Memory B cell (primary cell): ENCODE measurements at places on chromosomes 5 and 9.

DNA sequence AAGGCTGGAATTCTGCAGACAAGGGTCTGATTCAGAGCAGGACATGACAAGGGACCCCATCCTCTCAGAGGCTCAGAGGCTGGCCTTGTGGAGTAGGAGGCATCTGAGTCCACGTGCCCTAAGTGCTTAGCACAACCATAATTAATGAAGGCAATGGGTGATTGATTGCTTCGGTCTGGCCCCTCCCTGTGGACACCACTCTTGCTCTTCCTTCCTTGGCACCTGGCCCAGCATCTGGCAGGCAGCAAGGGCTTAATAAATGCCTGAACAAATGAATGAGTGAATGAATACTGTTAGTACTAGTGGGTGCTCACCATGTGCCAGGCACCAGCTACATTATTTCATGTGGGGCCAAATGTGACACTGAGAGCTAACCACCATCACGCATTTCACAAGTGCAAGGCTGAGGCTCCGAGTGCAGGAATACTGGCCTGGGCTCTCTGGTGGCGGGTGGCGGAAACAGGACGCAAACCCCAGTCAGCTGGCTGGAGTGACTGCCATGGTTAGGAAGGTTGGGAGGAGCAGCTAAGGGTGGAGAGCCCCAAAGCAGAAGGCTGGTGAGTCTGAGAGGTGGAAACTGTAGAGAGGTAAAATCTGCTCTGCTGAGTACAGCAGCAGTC, 53.6 kb downstream of the ASS1 start:
- DNase-seq: no peak

GRCh38 chr5:153893817-153894216, 144.9 kb downstream of the FAM114A2 start:
- DNase-seq: no peak

DNA sequence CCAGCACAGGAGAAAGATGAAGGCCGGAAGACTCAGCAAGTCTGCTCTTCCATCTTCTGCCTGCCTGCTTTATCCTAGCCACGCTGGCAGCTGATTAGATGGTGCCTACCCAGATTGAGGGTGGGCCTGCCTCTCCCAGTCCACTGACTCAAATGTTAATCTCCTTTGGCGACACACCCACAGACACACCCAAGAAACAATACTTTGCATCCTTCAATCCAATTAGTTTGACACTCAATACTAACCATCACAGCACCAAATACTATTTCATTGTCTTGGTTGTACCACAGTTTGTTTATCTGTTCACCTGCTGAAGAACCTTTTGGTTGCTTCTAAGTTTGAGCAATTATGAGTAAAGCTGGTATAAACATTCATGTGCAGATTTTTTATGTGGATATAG, 23.7 kb downstream of the SMIM32 start:
- DNase-seq: no peak

- DNase-seq: no peak
These were observed 431.0 kb upstream of the TLE4 start for GRCh38 chr9:79140751-79141150.

DNA sequence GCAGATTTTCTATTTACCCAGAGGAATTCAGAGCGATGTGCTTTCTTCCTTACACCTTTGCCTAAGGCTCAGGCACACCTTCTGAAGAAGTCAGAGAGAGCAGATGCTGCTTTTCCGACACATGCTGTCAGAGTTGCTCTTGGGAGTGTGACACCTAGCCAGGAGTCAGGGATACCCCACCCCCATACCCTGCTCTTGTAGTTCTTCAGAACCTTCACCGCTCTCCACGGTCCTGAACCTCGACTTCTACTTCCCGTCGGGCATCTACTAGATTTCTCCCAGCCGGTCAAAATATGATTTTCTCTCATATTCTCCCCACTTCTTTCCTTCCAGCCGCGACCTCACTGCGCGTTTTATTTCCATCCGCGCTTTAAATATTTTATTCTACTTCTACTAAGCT, 1.7 kb downstream of the GRIN3A start:
- no peak for DNase-seq

- DNase-seq: no peak
These were observed 71.0 kb downstream of the WNK2 start for GRCh38 chr9:93254806-93255493.
